ENCODE measurements at places on chromosomes 6 and 20.

DNA sequence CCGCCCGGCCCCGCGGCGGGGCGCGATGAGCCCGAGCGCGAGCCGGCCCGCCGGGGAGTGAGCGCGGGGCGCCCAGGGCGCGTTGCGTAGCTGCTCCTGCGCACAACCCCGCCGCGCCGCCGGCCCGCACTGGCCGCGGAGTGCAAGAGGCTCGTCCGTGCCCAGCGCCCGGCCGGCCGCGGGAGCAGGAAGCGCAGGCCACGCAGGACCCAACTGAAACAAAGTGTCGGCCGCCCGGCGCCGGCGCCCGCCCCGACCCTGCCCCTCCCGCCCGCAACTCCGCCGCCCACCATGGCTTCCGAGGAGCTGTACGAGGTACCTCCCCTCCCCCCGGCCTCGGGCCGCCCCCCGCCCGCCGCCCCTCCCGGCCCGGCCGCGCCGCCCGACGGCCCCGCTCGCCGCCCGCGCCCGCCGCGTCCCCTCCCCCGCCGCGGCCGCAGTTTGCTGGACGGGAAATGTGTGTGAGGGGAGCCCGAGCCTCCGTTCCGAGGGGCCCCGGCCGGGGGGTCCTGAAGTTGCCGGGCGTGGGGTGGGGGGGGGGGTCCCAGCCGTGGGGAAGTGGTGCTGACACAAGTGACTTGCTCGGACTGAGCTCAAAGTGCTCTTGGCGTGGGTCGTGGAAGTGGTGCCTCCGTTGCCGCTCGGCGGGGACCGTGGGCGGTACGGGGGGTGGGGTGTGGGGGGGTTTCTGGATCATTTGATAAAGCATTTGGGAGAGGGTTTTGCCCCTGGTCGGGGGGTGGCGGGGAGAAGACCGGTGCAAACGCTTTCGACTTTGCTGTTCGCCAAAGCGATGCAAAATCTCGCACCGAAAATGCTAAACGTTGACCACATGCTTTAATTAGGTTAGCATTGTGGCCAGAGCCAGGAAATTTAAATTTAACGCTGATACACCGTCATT lies 539 bp downstream of the CDYL start:
- peak; percentile 19 for DNase-seq

GRCh38 chr6:138538390-138539031 lies 39.2 kb upstream of the NHSL1 start:
- DNase-seq = no peak

GRCh38 chr20:55936209-55936595 lies 69.1 kb downstream of the CBLN4 start:
- no peak for DNase-seq

DNA sequence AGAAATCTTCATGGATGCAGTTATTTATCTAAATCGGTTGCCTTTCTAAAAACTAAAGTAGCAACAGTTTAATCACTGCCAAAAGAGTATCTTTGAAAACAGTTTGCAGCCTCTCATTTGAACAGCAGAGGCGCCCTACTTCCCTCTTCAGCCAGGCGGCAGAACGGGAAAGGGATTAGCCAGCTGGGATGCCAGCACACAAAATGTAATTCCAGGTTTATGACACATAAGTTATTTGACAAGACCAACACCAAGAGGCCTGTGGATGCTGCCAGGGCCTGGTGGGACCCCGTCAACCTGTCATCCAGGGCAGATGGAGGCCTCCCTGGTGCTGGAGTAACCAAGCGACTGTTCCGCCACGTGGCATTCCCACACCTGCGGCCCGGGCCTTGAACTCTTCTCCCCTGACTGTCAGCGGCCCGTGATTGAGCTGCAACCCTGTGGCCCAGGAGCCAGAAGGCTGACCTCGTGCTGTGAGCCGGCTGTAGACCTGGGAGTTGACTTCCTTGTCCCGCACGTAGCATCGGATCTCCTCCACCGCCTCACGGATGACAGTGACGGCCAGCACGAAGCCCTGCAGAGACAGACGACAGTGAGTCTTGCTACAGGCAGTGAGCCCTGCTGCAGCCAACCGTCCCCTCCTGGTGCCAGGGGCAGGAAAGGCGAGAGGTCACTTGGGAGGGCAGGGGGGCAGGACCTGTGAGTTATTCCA lies 55.5 kb downstream of the ATP9A start:
- no peak for DNase-seq

- no peak for DNase-seq
Observed at GRCh38 chr6:78615430-78615904, 251.9 kb upstream of the IRAK1BP1 start.

DNA sequence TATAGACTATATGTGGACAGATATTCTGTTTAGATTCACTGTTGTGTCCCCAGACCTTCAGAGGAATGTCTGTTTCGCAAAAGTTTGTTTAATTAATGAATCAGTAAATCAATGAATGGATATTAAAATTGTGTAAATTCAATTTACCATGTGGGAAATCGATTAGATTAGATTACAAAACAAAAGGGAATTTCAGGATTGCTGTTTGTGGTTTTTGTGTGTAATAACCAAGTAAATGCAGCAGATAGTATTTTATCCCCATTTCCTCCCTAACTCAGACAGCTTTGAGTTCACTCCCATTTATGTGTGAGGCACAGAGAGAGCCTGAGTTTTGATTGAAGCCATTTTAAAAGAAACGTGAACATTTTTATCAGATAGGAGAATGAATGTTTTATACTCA lies 214.8 kb downstream of the ADGB start:
- no peak for DNase-seq

Data from CD4-positive, alpha-beta T cell treated with Interleukin-21 for 1 hour (primary cell).